ELR (cell line): ENCODE measurements at places on chromosomes 3 and 15.

GRCh38 chr3:122824465-122825381 is 29.9 kb downstream of the SLC49A4 start:
- peak; percentile 25 for DNase-seq

DNA sequence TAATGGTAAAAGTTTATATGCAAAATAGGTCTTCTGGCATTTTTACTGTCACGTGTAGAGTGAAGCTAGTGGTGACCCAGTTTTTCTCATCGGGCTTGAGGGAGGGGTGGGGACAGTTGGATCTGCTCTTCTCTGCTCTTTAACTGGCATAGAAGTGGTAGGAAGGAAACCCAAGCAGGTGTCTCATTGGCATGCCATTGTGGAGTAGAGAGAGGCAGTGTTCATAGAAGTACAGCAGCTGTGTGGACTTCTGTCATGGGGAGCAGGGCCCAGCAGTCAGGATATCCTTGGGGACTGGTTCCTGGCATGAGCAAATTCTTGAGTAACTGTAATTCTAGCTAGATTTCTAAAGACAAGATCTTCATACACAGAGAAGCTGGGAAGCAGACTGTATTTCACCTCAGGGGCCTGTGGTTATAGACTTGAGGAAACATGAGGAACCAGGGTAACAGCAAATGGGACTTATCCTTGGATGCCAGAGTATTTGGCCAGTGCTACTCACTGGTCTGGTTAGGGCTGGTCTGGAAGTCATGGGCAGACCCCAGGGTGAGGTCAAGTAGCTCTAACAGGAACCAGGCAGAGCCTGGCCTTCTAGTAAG is 42.9 kb downstream of the CDIN1 start:
- DNase-seq, result no peak

DNA sequence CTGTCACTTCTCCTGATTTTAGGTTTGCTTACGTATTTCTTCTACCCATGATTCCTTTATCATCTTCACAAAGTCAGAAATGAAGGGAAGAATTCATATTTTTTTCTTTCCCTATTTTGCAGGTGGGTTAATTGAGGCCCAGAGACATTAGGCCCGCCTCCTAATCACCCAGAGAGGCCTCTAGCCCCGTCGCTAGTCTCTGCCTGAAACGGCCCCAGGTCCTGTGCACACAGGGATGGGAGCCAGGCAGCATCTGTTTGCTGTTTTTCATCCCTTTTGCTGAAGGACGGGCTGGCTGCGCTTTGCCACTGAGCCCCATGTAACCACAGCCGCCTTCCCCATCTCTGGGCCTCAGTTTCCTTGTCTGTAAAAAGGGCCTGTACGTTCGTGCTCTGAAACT is 135.9 kb downstream of the FBLN2 start:
- DNase-seq, result no peak

GRCh38 chr15:36896949-36897348 is 203.4 kb downstream of the MEIS2 start:
- DNase-seq, result no peak

GRCh38 chr15:49064281-49064653 is 18.0 kb upstream of the SECISBP2L start:
- DNase-seq, result no peak

- DNase-seq, result no peak
Measured at GRCh38 chr3:169894110-169894509, 17.3 kb upstream of the SAMD7 start.

GRCh38 chr3:125271127-125271526 is 58.6 kb upstream of the SLC12A8 start:
- no peak for DNase-seq

DNA sequence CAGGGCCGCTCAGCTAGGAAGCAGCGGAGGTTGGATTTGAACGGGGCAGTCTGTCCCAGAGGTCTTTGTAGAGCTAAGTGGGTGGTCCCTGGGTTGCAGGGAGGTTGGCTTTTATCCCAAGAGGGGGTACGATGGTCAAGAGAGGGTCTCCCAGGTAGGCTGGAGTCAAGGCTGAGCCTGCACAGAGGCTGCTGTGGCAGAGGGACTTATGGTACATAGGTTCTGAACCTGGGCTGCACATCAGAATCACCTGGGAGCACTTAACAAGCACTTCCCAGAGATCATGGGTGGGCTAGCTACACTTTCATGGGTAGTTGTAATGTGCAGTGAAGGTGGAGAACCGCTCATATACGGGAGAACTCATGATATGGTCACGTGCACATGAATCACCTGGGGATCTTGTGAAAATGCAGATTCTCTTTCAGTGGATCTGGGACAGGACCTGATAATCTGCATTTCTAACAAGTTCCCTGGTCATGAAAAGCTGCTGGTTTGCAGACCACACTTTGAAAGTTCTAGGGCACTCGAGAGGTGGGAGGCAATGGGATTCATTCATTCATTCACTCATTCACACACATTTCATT is 2.9 kb upstream of the RASGRF1 start:
- DNase-seq, result no peak

DNA sequence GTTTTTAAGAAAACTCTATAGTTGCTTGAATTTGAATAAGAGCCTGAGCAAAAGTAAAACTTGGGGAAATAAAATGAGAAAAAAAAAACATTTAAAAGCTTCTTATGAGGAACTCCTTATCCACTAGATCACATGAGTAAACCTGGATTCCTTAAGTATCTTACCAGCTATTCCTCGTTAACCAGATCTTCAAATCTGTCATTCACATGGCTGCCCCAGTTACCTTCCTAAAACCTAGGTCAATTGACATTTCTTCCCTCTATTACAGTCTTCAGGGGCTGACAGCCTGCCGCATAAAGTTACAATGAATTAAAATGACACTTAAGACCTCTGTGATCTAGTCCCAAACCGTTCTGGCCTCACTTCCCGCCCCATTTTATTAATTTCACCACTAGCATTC is 583.6 kb downstream of the NR2F2 start:
- DNase-seq, result no peak

- DNase-seq, result peak; percentile 62
Measured at GRCh38 chr15:76177491-76178040, 117.8 kb downstream of the TMEM266 start.
